ENCODE measurements at places on chromosomes 12 and 14.

- no peaks in the 10 kb centered on the region for H3K36me3 ChIP-seq
- H3K4me3 ChIP-seq: no peak overlapping the region
- DNase-seq: no peak
- no peak overlapping the region for H3K27ac ChIP-seq
- no peaks in the 10 kb centered on the region for H3K27me3 ChIP-seq
These were observed 379.1 kb downstream of the NELL2 start for GRCh38 chr12:44497044-44497443.

DNA sequence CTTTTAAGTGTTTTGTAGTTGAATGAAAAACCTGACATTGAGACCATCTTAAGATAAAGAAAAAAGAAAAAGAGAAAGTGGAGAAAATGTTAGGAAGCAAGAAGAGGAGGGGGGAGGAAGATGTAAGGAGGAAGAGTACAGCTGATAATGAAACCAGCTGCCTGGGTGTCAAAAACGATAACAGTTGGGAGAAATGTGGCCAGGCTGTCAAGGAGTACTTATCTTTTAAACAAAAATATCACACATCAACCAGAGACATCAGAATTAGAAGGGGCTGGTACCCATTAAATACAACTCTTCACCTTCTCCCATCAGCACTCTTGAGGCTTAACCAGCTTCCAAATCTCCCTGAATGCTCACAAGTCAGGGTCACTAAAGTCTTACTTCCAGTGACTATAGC, 4.5 kb downstream of the SLC11A2 start:
- H3K36me3 ChIP-seq: no peaks in the 10 kb centered on the region
- H3K27ac ChIP-seq: no peak overlapping the region
- H3K4me1 ChIP-seq: peaks cover 15% of the 10 kb centered on the region
- no peak overlapping the region for H3K4me3 ChIP-seq

- H3K27ac ChIP-seq: no peak overlapping the region
- H3K4me3 ChIP-seq: no peak overlapping the region
- H3K4me1 ChIP-seq: no peaks in the 10 kb centered on the region
- no peaks in the 10 kb centered on the region for H3K27me3 ChIP-seq
- no peaks in the 10 kb centered on the region for H3K36me3 ChIP-seq
- DNase-seq: no peak
These were observed 1139.4 kb downstream of the TMEM121 start for GRCh38 chr14:106665814-106666213.

GRCh38 chr12:108568338-108569154, 6.2 kb downstream of the ISCU start:
- H3K27me3 ChIP-seq: no peaks in the 10 kb centered on the region
- DNase-seq: no peak
- H3K27ac ChIP-seq: no peak overlapping the region
- H3K36me3 ChIP-seq: peaks cover 31% of the 10 kb centered on the region

DNA sequence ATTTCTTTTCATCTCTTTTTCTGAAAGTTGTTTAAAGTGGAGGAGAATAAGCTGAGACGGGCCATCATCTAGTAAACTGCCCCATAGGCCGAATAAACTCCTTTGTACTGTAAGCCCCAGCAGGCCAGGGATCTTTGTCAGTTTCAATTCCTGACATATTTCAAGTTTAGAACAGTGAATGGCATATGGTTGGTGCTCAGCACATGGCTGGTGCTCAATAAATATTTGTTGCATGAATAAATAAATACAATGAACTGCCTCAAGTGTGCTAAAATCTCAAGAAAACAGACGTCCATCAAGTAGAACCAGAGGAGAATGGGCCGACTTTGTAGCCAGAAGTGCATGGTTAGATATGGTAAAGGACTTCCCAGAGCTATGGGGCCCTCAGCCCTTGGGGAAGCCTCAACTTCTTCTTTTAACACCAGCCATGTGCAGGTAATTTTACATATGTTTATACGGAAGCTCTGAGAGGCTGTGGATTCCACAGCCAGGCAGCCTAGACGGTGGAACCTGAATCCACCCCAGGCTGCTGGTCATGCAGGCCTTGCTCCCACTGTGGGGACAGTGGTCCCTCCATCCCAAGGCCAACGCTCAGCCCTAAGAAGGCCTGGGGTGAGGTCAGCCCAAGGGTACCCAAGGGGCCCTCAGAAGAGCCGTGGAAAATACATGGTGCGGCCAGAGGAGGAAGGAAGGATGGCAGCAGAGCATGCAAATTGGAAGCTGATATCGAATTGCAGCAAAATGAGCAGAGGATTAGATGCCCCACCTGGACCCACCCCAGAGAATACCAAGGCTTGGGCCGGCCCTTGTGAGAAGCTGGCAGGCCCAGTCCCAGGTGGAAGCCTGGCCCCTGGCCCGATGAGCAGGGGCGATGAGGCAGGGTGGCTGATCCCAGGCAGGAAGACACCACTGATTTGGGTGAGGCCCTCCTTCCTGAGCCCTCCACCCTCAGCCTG, 8.7 kb upstream of the AQP2 start:
- no peaks in the 10 kb centered on the region for H3K27me3 ChIP-seq
- no peak overlapping the region for H3K4me3 ChIP-seq
- no peaks in the 10 kb centered on the region for H3K36me3 ChIP-seq
- DNase-seq: no peak
- H3K4me1 ChIP-seq: no peaks in the 10 kb centered on the region

- no peaks in the 10 kb centered on the region for H3K4me1 ChIP-seq
- H3K27me3 ChIP-seq: no peaks in the 10 kb centered on the region
- no peak for DNase-seq
These were observed 8.6 kb upstream of the ADSS1 start for GRCh38 chr14:104715416-104715815.

DNA sequence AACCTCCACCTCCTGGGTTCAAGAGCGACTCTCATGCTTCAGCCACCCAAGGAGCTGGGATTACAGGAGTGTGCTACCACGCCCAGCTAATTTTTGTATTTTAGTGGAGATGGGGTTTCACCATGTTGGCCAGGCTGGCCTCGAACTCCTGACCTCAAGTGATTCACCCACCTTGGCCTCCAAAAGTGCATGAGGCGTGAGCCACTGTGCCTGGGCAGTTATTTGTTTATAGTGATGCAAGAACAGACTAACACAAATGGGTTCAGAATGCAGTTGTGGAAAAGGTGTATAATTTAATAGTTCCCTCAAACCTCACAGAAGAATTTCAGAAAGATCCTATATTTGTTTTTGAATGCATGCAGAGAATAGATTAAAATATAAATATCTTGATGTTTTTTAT, 447.1 kb downstream of the ZFP36L1 start:
- no peaks in the 10 kb centered on the region for H3K4me1 ChIP-seq
- H3K27ac ChIP-seq: no peak overlapping the region
- DNase-seq: peak; percentile 26
- no peaks in the 10 kb centered on the region for H3K36me3 ChIP-seq
- H3K27me3 ChIP-seq: no peaks in the 10 kb centered on the region

- H3K4me3 ChIP-seq: no peak overlapping the region
- no peaks in the 10 kb centered on the region for H3K27me3 ChIP-seq
- peaks cover 51% of the 10 kb centered on the region for H3K36me3 ChIP-seq
- no peak overlapping the region for H3K27ac ChIP-seq
- peak; percentile 51 for DNase-seq
These were observed 42.0 kb downstream of the RFLNA start for GRCh38 chr12:124336742-124337520.

GRCh38 chr14:54722791-54723432, 156.0 kb downstream of the SAMD4A start:
- H3K27ac ChIP-seq: no peak overlapping the region
- DNase-seq: no peak
- H3K36me3 ChIP-seq: no peaks in the 10 kb centered on the region
- peaks cover 4% of the 10 kb centered on the region for H3K4me1 ChIP-seq
- H3K4me3 ChIP-seq: no peak overlapping the region

DNA sequence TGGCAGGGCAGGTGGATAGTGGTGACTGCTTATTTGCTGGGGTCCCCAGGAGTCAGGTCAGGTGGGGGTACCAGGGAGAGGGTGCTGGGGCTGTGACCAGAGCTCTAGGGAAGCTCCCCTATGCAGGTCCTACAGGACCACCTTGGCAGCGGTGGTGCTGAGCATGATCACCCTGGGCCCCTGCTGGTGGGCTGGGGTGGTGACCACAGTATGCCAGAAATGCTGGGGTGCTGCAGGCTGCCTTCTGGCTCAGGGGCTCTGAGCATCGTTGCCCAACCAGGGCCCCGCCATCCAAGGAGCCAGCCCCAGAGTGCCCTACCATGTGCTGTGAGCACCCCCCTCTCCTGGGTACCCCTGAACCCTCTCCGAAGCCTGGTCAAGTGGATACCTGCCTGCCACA, 17.5 kb upstream of the NUDT14 start:
- no peaks in the 10 kb centered on the region for H3K4me1 ChIP-seq
- no peaks in the 10 kb centered on the region for H3K36me3 ChIP-seq
- peaks cover 22% of the 10 kb centered on the region for H3K27me3 ChIP-seq
- no peak overlapping the region for H3K27ac ChIP-seq
- H3K4me3 ChIP-seq: no peak overlapping the region
- DNase-seq: no peak

DNA sequence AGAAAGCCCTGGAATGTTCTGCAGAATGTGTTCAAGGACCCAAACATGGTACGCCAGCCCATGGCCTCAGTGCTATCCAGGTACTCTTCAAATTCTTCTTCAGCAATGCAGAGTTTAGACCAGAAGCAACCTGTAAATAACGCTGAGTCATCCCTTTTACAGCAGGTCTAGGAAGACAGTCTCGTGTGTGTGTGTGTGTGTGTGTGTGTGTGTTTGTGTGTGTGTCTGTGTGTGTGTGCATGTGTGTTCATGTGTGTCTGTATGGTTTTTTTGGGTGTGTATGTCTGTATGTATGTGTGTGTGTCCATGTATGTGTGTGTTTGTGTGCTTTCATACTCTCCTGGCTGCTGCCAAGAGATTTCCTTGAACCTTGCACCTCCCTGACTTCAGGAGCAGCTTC, 60.1 kb upstream of the RFX4 start:
- no peak overlapping the region for H3K27ac ChIP-seq
- no peaks in the 10 kb centered on the region for H3K4me1 ChIP-seq
- H3K4me3 ChIP-seq: no peak overlapping the region

All from GM23248 (cell line).